LHCN-M2 (cell line): ENCODE measurements at places on chromosomes 2 and 18.

- no peak for DNase-seq
Observed at GRCh38 chr2:240737512-240737911, 45.8 kb downstream of the AQP12A start.

GRCh38 chr2:217206016-217206725 is 346.3 kb upstream of the TNP1 start:
- no peak for DNase-seq

DNA sequence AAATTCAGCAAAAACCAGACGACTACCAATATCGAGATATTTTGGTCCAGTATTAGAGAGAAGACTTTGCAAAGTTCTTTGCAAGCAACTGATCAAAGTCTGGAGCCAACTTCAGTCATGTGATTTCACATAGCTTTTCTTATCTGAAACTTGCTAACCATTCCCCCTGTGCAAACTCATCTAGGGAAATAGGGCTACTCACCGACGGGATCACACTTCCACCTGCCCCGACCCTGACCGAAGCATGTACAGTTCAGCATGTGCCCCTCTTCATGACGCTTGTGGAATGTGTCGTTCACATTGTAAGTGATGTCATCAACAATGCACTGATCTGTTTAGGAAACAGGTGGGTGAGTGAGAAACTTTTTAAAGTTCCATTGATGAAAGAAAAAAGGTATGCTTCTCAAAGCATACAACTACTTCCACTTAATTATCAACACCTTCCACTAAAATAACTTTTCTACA is 15.4 kb downstream of the FN1 start:
- no peak for DNase-seq

GRCh38 chr2:230234845-230235244 is 9.3 kb downstream of the SP140 start:
- no peak for DNase-seq

DNA sequence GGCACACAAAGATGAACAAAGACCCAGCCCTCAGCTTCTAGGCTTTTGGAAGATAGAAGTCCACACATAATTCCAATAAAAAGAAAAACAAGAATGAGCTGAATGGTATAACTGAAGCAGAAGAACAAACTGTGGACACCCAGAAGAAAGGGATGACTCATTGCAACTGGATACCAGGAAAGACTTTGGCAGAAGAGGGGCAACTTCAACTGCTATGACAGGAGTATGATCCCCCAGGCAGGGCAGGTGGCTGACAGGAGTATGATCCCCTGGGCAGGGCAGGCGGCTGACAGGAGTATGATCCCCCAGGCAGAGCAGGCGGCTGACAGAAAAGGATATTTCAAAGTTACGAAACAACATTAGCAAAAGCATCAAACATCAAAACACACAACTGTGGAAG is 21.6 kb downstream of the PID1 start:
- peak; percentile 48 for DNase-seq

- no peak for DNase-seq
Observed at GRCh38 chr2:229930656-229931055, 8.4 kb downstream of the FBXO36 start.

GRCh38 chr18:7619676-7620075 is 52.6 kb downstream of the PTPRM start:
- no peak for DNase-seq

DNA sequence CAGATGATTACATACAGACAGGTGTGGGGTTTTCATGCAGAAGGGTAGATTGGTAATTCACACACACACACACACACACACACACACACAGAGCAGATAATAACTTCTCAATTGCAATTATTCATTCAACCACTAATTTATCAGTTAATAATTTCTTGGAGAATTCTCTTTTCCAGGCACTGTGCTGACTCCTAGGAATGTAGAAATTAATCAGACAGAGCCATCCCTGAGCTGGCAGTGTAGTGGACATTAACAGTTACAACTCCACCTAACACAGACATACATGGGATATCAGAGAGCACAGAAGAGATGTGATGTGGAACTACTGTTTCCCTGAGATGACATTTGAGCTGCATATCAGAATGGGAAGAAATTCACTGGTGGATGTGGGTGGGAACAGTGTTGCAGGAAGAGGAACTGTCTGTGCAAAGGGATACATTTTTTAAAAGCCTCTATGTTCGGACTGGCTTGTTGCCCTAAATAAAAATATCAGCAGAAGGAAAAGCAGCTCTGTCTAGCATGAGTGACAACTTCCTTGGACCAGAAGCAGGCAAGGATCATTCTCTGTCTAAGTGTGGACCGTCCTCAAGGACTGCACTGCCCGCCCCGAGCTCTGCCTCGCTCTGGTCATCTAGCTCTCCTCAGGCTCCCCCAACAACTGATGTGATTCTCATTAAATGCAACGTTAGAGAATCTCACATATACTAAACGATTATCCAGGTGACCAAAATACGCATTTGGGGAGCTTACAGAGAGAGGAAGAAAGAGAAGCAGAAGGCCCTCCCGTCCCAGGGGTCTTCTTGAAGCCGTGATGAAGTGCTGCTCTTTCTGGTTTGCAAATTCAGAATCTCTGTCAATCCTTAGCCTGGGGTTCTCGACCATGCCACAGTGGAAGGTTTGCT is 173.4 kb upstream of the TRIB2 start:
- DNase-seq = no peak

DNA sequence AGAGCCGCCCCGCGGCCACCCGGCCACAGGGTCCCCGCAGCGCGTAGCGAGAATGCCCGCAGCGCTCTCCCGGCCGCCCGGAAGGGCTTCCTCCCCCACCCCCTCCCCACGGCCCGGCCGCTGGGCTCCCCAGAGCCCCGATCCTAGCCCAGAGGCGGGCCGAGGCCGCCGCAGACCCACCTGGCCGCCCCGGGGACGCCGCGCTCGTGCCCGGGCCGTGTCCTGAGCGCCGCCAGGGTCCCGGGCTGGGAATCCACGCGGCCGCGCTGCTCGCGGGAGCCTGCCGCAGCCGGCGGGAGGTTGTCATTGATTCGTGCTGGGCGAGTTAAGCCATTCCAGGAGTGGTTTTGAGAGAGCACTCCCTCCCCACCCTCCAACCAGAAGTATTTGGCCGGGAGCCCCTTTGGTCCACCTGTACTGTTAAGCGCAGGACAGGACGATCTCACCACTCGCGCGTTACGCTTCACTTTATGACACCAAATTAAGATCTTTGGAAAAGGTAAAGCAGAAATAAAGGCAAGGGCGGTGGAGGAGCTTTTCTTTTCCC is 206.4 kb upstream of the SMAD2 start:
- DNase-seq = no peak

- DNase-seq = no peak
Observed at GRCh38 chr2:96897491-96898134, 27.7 kb upstream of the SEMA4C start.

- no peak for DNase-seq
Observed at GRCh38 chr2:239640210-239640609, 239.4 kb upstream of the HDAC4 start.

- peak; percentile 39 for DNase-seq
Observed at GRCh38 chr2:145957929-145958328, 1438.0 kb upstream of the ZEB2 start.

DNA sequence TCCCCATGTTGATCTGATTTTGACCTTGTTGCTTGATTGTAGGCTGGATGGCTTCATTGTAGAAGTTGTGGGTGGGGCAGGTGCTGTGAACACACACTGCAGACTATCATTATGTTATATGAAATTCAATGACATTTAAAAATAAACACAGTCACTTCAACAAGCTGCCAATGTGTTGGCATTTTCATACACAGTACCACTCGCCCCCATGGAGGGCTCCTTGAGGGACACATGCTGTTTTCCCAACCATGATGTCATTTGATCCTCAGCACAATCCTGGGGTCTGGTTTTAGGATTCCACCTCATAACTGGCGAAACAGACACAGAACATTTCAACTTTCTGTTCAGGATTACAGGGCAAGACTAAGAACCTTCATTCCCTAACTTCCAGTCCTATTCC is 86.9 kb downstream of the ZCCHC2 start:
- DNase-seq = no peak

- DNase-seq = no peak
Observed at GRCh38 chr18:73774811-73775509, 372.7 kb downstream of the FBXO15 start.

- DNase-seq = no peak
Observed at GRCh38 chr2:208620487-208620978, 213.9 kb downstream of the PTH2R start.

DNA sequence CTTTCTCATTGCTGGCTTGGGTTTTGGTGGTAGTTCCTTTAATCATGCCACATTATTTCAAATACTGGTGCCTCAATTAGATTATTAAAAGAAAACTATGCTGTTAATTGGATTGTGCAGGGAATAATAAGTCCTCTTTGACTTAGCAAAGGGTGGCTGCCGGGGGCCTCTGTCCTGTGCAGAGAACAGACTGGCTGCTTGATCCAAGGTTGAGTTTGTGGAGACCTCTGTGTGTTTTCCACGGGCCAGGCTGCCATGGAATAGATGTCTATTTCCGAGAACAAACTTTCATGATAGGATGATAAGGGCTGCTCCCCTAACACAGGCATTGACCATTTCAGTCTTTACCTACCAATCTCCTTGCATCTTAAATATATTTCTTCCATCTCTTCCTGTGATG is 30.4 kb upstream of the OTOS start:
- no peak for DNase-seq

GRCh38 chr2:149513461-149513860 is 74.1 kb downstream of the MMADHC start:
- DNase-seq = no peak
